Hematopoietic multipotent progenitor cell treated with erythropoietin and hydrocortisone succinate and interleukin-3 and kit ligand, for 15 days (in vitro differentiated cells): ENCODE measurements at places on chromosomes 5 and 9.

- DNase-seq, result no peak
These were observed 128.1 kb upstream of the RPS23 start for GRCh38 chr5:82406205-82406773.

DNA sequence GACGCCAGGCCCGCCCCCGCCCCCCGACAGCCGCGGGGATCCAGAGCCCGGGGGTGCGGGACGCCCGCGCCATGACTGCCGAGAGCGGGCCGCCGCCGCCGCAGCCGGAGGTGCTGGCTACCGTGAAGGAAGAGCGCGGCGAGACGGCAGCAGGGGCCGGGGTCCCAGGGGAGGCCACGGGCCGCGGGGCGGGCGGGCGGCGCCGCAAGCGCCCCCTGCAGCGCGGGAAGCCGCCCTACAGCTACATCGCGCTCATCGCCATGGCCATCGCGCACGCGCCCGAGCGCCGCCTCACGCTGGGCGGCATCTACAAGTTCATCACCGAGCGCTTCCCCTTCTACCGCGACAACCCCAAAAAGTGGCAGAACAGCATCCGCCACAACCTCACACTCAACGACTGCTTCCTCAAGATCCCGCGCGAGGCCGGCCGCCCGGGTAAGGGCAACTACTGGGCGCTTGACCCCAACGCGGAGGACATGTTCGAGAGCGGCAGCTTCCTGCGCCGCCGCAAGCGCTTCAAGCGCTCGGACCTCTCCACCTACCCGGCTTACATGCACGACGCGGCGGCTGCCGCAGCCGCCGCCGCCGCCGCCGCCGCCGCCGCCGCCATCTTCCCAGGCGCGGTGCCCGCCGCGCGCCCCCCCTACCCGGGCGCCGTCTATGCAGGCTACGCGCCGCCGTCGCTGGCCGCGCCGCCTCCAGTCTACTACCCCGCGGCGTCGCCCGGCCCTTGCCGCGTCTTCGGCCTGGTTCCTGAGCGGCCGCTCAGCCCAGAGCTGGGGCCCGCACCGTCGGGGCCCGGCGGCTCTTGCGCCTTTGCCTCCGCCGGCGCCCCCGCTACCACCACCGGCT is 1.0 kb downstream of the FOXE1 start:
- DNase-seq, result no peak

DNA sequence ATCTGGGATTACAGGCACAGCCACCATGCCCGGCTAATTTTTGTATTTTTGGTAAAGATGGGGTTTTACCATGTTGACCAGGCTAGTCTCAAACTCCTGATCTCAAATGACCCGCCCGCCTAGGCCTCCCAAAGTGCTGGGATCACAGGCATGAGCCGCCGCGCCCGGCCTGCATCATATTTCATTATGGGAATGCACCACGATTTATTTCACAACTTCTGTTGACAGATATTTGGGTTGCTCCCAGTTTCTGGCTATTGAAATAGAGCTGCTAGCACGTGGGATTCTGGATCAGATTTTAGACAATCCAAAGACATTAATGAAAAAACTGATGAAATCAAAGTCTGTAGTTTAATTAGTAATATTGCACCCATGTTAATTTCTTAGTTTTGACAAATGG is 48.4 kb upstream of the FUBP3 start:
- no peak for DNase-seq

DNA sequence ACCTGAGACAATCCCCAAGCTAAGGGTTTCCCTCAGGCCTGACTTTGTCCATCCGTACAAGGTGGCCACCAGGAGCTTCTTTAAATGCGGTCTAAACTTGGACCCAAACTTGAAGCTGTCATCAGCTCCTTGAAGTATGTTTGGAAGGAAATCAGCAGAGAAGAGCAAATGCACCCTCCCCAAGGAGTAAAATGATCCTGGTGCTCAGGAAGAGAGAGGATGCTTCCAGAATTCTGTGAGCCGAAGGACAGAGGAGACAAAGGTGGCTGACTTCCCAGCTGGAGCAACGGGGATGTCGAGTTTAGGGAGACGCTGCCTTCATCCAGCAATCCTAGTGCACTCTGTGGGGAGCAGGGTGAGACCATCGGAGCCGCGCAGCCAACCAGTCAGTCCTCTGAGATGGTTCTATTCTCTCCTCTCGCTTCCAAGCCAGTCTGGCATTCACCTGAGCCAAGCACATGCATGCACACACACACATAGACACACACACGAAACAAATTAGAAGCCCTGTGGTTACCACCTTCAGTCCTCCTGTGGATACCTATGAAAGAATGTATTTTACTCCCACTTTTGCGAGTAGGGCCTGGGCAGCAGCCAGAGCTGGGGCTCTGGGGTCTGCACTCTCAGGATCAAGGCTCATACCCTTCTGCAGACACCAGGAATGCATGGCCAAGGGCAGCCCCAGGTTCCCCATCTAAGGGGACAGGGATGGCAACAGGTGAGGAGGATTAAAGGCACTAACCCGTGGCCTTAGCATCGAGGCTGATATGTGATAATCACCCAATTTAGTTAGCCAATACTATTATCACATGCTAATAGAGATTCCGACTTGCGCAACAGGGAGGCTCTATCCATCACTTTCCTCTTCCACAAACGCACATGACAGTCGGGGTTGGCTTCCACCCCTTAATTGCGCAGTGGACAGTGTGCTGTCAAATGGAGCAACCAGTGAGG is 75.8 kb downstream of the GTF3C4 start:
- DNase-seq, result no peak

GRCh38 chr9:7782400-7783120 is 17.0 kb downstream of the DMAC1 start:
- no peak for DNase-seq

DNA sequence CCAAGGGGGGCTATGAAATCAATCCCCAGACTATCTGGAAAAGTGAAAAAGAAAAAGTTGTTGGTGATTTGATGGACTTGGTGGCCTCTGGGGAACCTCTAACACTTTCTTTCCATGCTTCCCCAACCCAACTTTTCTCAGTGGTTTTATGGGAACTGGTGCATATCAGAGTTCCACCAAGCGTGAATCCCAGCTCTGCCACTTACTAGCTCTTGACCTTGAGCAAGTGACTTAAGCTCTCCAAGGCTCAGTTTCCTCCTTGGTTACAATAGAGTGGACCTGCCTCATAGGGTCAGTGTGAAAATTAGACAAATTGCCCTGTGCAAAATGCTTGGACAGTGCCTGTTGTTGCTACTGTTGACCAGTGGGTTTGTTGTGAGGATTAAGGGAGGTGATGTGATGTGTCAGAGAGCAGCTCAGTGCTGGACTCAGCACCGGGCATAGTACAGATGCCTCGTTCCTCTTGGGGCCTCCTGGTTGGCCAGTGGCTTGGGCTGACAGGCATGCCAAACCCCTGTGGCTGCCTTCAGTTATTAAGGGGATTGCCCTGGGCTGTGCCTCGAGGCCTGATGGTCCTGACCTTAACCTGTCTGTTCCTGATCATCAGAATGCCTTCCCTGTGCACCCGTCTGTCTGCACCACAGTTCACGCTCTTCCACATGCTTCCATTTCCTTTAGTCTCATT is 49.3 kb downstream of the COL15A1 start:
- no peak for DNase-seq

- DNase-seq, result no peak
These were observed 374.9 kb upstream of the IRX4 start for GRCh38 chr5:2257326-2258244.

GRCh38 chr9:115469841-115470240 is 351.9 kb upstream of the TNC start:
- no peak for DNase-seq
